ENCODE measurements at places on chromosomes 4 and X.
A peak's percentile ranks its signal among the peaks of the same experiment; 100 is the strongest.

- peak; percentile 22 for DNase-seq
These were observed 15.3 kb downstream of the STAG2 start for GRCh38 chrX:123976706-123977316.

GRCh38 chr4:48623182-48623780 lies 133.2 kb downstream of the ZAR1 start:
- DNase-seq = no peak

- DNase-seq = no peak
These were observed 15.0 kb upstream of the AKAP17A start for GRCh38 chrX:1576201-1576992.

GRCh38 chr4:70746179-70746839 lies 24.5 kb downstream of the RUFY3 start:
- DNase-seq = no peak

DNA sequence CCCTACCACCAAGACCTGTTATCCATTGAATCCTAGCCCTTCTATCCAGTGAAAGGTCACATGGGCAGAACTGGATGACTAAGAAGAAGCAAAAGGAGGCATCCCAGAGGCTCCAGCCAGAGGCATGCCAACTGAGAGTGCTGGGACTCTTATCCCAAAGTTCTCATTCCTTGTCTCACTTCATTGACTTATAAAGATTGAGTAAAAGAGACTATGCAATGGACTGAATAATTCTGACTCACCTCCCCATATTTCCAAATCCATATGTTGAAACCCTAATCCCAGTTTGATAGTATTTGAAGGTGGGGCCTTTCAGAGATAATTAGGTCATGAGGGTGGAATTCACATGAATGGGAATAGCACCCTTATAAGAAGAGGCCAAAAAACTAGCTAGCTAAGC lies 131.4 kb downstream of the COL25A1 start:
- DNase-seq = no peak

- DNase-seq = no peak
These were observed 406.1 kb downstream of the IQCM start for GRCh38 chr4:149409555-149409962.

Measured in NCI-H524 treated with DMSO at 0.1 percent for 48 hours (cell line).